ENCODE measurements at places on chromosomes 5 and 9. TPM values are rescaled to one million over a fixed set of nuclear protein-coding genes. Genes with fewer than 3 reads are reported as not detected.

DNA sequence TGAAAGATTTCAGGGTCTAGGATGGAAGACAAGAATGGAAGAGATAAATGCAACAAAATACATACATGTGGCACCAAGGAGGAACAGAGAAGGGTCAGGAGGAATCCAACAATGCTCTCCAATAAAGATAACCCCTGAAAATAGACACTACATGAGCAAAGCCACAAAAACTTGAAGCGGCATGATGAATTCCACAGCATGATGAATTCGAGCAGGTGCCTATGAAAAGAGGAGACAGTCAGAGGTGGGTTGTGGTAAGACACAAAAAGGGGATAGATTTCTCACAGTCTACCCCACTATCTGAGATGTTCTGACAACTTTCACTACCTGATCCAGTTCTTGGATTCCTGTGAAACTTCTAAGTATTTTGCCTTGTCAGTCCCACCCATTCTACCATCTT lies 81.5 kb upstream of the PAPPA start:
- DNase-seq, result no peak

DNA sequence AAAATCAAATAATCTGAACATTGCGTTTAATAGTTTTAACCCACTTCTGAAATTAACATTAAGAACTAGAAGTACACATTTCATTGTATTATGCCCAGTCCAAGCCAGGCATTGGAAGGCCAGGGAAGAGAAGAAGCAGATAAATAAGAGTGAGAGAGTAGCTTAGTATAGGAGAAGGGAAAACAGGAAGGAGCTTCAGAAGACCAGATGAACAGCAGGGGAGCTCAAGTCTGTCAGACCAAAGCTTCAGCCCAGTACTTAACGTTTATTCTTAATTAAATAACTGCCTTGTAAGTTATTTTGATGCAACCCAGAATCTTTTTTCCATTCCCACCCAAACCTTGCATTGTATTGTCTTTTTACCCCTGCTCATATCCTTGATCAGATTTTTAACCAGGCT lies 11.5 kb upstream of the FAM120AOS start:
- no peak for DNase-seq

GABRG2 gene
- not detected for polyA plus RNA-seq

MYMK gene
- not detected for polyA plus RNA-seq

MYOT gene
- 0.37 TPM for polyA plus RNA-seq

Measured in CD4-positive, CD25-positive, alpha-beta regulatory T cell (primary cell).